ENCODE measurements at places on chromosomes 13 and 19.

DNA sequence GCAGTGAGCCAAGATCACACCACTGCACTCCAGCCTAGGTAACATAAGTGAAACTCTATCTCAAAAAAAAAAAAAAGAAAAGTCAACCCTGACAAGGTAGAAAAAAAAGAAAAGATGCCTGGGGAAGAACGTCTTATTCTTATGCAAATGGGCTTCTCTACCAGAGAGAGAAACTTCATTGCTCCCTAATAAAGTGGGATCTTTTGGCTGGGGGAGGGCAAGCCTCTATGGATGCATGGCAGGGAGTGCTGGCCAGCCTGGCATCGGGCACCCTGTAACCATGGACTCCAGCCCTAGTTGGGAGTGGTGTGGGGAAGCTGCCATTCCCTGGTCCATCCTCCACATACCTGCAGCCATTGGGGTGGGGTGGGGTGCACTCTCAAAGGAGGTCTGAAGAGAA, 30.7 kb upstream of the ZNF728 start:
- no peak for DNase-seq

DNA sequence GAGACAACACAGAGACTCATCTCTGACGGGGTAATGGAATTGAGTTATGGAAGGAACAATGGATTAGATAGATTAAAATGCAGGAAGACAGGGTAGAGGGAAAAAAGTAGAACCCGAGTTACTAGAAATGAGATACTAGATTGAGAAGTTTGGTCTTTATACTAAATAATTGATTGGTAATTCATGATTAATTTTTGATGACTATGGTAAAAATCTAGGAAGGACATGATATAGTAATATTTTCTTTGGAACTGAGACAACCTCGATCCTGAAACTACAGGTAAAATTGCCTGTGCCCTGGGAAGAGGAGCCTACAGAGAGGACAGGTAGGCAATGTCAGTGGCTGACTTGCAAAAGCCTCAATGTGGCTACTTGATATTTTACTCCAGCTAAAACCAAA, 188.4 kb upstream of the GPC6 start:
- DNase-seq = no peak

DNA sequence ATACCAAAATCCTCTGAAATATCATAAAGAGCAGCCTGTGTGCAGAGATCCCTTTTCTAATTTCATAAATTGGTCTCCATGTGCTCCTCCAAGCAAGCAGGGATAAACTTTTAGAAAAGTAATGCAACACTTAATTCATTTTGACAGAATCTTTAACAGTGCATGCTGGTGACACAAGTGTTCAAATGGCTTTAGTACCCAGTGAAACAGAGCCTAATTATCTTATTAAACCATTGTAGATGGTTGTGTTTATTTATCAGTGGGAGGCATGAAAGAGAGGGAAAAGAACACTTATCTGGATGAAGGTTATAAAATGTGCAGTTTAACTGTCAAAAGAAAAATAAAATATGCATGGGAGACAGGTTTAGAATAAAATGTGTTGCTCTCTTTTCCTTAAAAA, 945.0 kb upstream of the PCDH20 start:
- DNase-seq = no peak

- DNase-seq = no peak
Measured at GRCh38 chr19:18270326-18270725, 3.9 kb downstream of the IQCN start.

DNA sequence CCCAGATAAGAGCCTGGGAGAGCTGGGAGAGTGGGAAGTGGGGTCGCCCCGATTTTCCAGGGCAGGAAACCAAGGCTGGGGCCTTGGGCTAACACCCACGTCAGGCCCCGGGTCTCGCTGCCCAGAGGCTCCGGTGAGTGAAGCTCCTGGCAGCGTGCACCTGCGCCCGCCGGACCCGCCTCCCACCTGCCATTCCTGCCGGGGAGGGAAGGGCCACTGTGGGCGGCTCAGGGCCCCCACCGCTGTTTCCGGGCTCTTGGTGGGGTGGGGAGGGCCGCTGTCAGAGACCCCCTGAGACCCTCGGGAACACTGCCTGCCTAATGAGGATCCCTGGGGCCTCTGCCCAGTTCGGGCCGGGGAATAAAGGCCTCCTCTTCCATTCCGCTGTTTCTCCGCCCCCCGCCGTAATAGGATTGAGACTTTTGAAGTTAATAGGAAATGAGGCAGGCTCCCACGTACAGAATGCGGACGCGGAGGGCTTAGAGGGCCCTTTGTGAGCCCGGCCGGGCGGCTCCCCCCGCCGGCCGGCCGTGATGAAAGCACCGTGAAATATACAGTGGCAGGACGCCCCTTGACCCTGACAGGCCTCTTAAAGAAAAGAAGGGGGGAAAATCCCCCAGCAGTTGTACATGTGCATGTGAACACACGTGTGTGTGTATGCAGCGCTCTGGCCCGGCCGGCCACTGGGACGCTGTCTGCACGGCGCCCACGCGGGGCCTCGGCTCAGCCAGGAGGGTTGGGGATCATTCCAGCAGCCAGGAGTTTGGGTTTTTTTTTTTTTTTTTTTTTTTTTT, 33.2 kb downstream of the EFNA2 start:
- no peak for DNase-seq

- no peak for DNase-seq
Measured at GRCh38 chr13:20159646-20160305, 1.1 kb downstream of the GJA3 start.

DNA sequence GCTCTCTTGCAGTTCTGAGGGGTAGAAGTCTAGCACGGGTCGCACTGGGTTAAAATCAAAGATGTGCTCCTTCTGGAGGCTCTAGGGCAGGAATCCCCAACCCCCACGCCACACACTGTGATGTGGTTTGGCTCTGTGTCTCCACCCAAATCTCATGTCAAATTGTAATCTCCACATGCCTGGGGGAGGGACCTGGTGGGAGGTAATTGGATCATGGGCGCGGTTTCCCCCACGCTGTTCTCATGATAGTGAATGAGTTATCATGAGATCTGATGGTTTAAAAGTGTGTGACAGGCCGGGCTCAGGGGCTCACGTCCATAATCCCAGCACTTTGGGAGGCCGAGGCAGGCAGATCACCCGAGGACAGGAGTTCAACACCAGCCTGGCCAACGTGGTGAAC, 26.6 kb upstream of the CALM3 start:
- DNase-seq = peak; percentile 12

- DNase-seq = no peak
Measured at GRCh38 chr13:97388373-97388772, 45.6 kb upstream of the RAP2A start.

- DNase-seq = no peak
Measured at GRCh38 chr19:39918183-39918651, 16.2 kb downstream of the FCGBP start.

DNA sequence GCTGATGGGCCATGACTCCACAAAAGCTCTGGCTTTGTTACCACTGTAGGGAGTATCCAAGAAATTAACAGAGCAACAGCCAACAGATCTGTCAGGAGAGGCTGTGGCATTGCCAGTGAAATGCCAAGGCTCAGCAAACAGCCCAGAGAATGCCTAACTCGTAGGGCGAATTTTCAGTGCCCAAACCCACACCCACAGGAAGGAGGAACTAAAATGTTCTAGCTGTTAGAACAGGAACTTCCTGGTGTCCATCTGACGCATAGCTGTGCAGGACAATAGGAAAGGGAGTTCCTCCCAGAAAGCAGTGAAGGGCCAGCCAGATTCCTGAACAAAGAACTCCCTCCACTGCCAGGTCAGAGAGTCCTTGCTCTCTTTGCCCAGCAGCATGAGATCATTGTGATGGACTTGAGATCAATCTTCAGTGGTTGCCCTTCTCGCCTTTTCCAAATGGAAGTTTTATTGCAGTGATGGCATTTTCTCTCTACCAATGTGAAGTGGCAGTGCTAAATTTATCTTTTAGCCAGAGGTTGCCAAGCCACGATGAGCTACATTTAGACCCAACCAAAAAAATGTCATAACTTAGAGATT, 224.2 kb upstream of the STARD13 start:
- no peak for DNase-seq

DNA sequence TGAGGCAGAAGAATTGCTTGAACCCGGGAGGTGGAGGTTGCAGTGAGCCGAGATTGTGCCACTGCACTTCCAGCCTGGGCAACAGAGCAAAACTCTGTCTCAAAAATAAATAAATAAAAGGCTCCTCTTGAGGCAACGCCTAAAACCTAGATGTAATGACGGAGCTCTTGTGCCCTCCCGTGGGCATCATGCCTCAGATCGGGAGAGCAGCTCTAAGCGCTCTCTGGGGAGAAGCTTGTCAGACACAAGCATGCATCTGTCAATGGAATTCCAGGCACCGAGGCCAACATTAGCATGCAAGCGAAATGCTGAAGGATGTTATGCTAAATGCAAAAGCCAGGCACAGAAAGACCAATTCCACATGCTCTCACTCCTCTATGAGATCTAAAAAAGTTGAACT, 45.6 kb upstream of the MRI1 start:
- DNase-seq = no peak

DNA sequence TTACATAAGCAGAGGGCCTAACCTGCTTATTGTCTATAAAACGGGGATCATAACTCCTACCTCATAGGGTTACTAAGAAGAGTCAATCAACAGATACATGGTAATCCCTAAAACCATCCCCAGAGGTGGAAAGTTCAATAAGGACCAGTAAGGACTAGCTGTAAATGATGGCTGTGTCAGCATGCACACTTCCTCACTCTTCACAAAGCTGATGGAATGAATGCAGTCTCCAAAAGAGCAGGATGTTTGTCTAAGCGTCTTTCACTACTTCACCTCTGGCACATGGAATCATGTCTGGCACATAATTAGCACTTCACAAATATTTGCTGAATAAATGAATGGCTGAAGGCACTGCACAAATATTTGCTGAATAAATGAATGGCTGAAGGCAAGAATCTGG, 134.2 kb downstream of the MIPEP start:
- no peak for DNase-seq

DNA sequence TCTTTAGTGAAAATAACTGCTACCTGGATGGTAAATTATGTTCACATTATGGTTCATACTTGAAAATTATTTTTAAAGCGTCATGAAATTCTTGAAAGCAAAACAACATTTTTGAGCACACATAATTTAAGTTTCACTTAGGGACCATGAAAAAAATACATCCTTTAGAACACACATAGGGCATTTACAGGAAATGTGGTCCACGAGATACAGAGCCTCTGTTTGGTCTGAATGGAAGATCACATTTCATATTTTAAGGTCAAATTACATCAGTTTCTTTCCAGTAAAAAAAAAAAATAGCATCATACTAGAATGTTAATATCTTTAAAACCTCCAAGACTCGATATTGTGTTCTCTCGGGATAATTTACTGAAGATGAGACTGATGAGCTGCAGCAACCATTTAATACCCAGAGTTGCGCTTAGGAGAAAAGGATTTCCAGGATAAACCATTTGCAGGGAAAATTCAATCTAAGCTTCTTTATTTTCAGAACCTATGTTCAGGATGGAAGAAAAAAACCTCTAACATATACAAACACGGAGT, 720.7 kb downstream of the DIAPH3 start:
- no peak for DNase-seq

- no peak for DNase-seq
Measured at GRCh38 chr19:50453243-50453642, 20.6 kb downstream of the MYBPC2 start.

DNA sequence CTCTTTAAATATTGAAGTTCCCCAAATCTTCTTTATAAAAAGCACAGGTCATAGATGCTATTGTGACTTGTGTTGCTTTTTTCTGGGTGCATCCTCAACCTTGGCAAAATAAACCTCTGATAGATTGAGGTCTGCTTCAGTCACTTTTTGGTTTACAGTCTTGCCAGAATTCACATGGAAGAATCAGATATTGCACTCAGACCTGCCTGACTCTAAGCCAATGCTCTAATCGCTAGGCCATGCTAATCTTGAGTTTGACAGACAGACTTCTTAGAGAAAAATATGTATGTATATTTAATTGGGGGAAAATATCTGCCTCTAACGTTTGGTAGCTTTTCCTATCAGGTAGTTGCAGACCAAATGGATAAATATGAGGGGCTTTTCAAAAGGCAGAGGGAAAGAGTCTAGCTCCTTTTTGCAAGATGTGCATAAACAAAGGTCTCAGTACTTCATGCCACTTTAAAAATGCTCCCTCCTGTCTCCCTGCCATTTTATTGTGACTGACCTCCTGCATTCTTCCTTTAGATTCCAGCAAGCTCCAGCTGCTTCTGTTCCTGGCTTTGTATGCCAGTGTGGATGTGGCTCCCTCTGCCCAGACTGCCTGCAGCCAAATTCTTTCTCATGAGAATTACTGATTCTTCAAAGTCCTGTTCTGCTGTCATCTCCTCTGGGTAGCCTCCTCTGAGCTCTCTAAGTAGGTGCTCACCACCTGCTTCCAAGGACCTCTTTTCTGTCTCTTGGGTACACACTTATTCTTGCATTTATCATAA, 42.4 kb upstream of the RFC3 start:
- no peak for DNase-seq

DNA sequence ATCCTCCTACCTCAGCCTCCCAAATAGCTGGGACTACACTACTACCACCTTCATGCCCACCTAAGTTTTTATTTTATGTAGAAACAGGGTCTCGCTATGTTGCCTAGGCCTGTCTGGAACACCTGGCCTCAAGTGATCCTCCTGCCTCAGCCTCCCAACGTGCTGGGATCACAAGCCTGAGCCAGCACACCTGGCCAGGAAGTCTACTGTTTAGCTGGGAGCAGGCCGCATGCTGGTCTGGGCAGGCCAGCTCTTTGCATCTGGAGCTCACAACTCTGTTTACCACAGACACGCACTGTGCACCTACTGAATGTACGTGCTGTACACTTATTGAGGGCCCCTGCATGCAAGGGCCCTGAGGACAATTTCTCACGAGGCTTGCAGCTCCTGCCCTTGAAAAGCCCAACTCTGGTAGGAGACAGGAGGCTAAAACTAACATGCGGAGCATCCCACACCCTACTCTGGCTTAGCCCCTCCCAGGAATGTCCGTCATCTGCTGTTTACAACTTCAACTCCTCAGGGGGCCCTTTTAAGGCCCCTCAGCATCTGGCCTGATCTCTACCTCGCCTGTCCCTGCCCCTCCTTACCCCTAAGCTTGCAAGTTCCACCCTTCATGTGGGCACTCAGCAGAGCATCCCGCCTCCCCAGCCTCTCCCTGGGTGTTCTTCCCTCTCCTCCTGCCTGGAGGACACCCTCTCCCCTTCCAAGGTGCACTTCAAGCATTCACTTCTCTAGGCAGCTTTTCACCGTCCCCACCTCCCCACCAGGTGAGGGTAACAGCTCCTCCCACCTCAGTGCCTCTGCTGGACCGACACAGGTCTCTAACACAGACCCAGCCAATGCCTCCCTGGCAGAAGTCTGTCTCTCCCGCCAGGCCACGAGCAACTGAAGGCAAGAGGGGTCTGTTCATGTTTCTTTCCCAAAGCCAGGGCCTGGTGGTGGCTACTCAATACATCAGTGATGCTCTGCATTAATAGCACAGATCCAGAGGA, 114.2 kb upstream of the UQCRFS1 start:
- no peak for DNase-seq

DNA sequence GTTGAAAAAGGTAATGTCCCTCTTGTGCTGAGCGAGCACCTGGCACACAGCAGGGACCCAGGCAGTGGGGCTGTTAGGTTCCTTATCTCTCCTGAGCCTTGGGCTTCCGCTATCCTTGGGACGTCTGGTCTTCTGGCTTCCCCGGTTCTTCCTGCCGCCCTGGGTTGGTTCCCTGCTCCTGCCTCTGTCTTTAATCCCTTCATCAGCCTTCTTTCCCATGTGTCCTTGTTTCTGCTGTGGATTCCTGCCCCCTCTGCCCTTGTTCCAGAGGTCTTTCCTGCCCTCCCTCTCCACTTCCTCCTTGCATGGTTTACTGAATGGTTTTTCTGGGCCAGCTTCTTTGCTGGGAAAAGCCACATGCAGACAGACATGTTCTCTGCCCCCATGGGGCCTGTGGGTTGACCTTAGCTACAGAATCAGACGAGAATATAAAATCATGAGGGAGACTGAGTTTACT, 2.6 kb downstream of the EPN1 start:
- no peak for DNase-seq

GRCh38 chr13:66224663-66225062, 1005.5 kb downstream of the PCDH9 start:
- no peak for DNase-seq
